ENCODE measurements at places on chromosomes 7 and 10. TPM values are rescaled to one million over a fixed set of nuclear protein-coding genes. Genes with fewer than 3 reads are reported as not detected.

The JAKMIP3 gene
- total RNA-seq, result 7.6 TPM

The BET1 gene
- total RNA-seq, result 28.4 TPM

The TMEM254 gene
- 18.0 TPM for total RNA-seq

The HILPDA gene
- 17.5 TPM for total RNA-seq

The SLC18A3 gene
- total RNA-seq, result 2.8 TPM

The SFRP5 gene
- total RNA-seq, result 3.2 TPM

All from diencephalon (tissue), 1 donor.